Activated T-helper 2 cell treated with anti-CD3 and anti-CD28 coated beads, Interferon-gamma antibody, Interleukin-2, Interleukin-4, amounts not matched to agents 10 μg/mL and 5 μg/mL and 100 μg/mL, durations not matched to agents 14 hours and 24 hours and 36 hours (primary cell): ENCODE measurements at places on chromosomes 2 and 18.

DNA sequence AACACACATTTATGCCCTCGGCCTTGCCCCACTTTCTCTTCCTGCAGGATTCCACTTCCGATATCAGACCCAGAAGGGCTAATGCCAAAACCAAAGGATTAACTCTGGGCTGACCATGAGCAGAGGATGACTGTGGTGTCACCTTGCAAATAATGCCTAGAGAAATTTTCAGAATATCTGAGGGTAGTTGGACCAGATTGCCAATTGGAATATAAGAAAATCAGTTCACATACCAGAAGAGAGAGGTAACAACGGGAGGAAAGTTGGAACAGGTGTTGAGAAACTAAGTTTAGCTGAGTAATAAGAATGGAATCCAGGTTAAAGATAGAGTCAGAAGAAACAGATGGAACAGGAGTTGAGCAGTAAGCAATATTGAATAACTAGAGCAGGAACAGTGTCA is 232.7 kb upstream of the UBE2E3 start:
- no peaks in the 10 kb centered on the region for H3K4me1 ChIP-seq
- no peak overlapping the region for H3K4me3 ChIP-seq
- no peak for DNase-seq
- H3K27me3 ChIP-seq, result peaks cover 1% of the 10 kb centered on the region
- no peaks in the 10 kb centered on the region for H3K36me3 ChIP-seq

GRCh38 chr2:179460181-179460929 is 195.7 kb upstream of the SESTD1 start:
- DNase-seq, result no peak
- H3K4me3 ChIP-seq, result no peak overlapping the region
- no peaks in the 10 kb centered on the region for H3K27me3 ChIP-seq
- no peaks in the 10 kb centered on the region for H3K36me3 ChIP-seq
- H3K27ac ChIP-seq, result no peak overlapping the region

GRCh38 chr2:31404302-31404701 is 10.2 kb downstream of the XDH start:
- H3K27me3 ChIP-seq, result peaks cover 8% of the 10 kb centered on the region
- H3K4me1 ChIP-seq, result no peaks in the 10 kb centered on the region
- H3K36me3 ChIP-seq, result no peaks in the 10 kb centered on the region
- H3K4me3 ChIP-seq, result no peak overlapping the region
- H3K27ac ChIP-seq, result no peak overlapping the region
- DNase-seq, result no peak

DNA sequence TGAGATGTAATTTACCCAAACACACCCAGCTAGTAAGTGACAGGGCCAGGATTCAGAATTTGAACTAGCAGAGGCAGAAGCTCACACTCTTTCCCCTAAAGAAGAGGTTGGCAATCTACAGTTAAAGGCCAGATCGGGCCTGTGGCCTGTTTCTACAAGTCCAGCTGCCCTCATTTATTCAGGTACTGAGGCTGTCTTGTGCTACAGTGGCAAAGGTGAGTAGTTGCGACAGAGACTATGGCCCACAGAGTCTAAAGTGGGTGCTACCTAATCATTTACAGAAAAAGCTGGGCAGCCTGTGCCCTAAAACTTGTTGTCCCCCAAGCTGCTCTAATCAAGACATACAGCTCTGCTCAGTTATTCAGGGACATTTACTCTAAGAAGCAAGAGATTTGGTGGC is 86.8 kb downstream of the RTN4 start:
- H3K27ac ChIP-seq, result no peak overlapping the region
- no peak overlapping the region for H3K4me3 ChIP-seq
- H3K27me3 ChIP-seq, result no peaks in the 10 kb centered on the region
- no peak for DNase-seq

DNA sequence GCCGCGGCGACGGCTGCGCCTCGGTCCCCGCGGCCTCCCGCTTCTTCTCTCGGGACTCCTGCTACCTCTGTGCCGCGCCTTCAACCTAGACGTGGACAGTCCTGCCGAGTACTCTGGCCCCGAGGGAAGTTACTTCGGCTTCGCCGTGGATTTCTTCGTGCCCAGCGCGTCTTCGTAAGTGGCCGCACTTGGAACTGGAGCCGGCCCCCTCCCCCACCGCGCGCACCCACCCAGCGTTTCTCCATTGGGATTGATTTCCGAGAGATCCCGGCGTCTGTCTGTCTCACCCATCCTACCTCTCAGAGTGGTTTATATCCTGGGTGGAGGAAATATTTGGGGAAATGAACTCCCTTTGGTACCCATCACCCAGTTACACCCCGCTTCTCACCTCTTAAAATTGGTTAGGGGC is 498 bp downstream of the ITGAV start:
- H3K36me3 ChIP-seq, result peaks cover 4% of the 10 kb centered on the region
- H3K27me3 ChIP-seq, result peaks cover 8% of the 10 kb centered on the region
- peaks cover 33% of the 10 kb centered on the region for H3K4me1 ChIP-seq
- peak overlapping the region; percentile 86 for H3K27ac ChIP-seq

GRCh38 chr18:6746386-6746960 is 17.0 kb downstream of the ARHGAP28 start:
- no peaks in the 10 kb centered on the region for H3K27me3 ChIP-seq
- no peak overlapping the region for H3K27ac ChIP-seq
- no peak for DNase-seq
- H3K4me3 ChIP-seq, result no peak overlapping the region

GRCh38 chr2:118058951-118059350 is 29.3 kb upstream of the INSIG2 start:
- no peak for DNase-seq
- no peaks in the 10 kb centered on the region for H3K36me3 ChIP-seq
- no peak overlapping the region for H3K4me3 ChIP-seq
- peaks cover 34% of the 10 kb centered on the region for H3K27me3 ChIP-seq

GRCh38 chr2:47945046-47945781 is 38.9 kb upstream of the FBXO11 start:
- no peak overlapping the region for H3K27ac ChIP-seq
- no peak for DNase-seq
- no peaks in the 10 kb centered on the region for H3K4me1 ChIP-seq
- H3K27me3 ChIP-seq, result peaks cover 12% of the 10 kb centered on the region

- H3K4me3 ChIP-seq, result no peak overlapping the region
- H3K27ac ChIP-seq, result no peak overlapping the region
- no peak for DNase-seq
- H3K4me1 ChIP-seq, result no peaks in the 10 kb centered on the region
- H3K36me3 ChIP-seq, result no peaks in the 10 kb centered on the region
Measured at GRCh38 chr18:59610546-59611140, 86.6 kb downstream of the CCBE1 start.

GRCh38 chr18:43757273-43757672 is 480.0 kb upstream of the SYT4 start:
- no peak overlapping the region for H3K4me3 ChIP-seq
- H3K36me3 ChIP-seq, result no peaks in the 10 kb centered on the region
- H3K27me3 ChIP-seq, result no peaks in the 10 kb centered on the region
- DNase-seq, result no peak
- H3K4me1 ChIP-seq, result no peaks in the 10 kb centered on the region
- no peak overlapping the region for H3K27ac ChIP-seq

DNA sequence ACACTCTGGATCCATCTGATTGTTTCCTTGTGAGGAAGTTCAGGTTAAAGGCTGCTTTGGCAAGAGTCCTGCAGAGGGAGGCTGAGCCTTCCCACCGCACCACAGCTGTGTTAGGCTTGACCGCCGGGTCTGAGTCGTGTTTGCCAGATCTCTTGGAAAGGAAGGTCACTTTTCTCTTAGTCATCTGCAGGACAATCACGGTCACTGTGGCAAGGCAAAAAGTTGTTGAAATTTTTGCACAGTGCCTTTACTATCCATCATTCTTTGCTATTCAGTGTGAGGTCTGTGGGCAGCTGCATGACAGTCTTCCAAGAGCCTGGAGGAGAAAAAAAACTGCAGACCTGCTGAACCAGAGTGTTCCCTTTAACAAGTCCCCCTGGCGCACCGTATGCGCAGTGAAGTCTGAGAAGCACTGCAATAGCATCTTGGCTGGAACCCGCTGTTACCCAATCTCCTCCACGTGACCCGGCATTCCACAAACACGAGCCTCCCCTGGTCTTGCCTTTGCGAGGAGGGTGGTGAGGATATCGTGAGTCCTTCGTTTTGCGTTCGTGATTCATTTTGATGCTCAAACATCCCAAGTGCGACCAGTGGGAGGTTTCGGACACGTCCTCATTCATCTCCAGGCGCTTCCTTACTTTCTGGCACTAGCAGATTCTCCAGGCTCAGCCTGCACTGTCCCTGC is 23.0 kb downstream of the BIN1 start:
- H3K4me1 ChIP-seq, result peaks cover 50% of the 10 kb centered on the region
- peaks cover 3% of the 10 kb centered on the region for H3K27me3 ChIP-seq
- no peak overlapping the region for H3K27ac ChIP-seq

DNA sequence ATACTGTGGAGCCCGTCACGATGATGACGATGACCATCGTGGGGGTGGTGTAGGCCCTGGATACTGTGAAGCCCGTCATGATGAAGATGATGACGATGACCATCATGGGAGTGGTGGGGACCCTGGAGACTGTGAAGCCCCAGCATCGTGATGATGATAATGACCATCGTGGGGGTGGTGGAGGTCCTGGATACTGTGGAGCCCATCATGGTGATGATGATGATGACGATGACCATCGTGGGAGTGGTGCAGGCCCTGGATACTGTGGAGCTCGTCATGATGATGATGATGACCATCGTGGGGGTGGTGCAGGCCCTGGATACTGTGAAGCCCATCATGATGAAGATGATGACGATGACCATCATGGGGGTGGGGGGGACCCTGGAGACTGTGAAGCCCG is 81.0 kb upstream of the SALL3 start:
- DNase-seq, result no peak
- H3K4me1 ChIP-seq, result no peaks in the 10 kb centered on the region
- H3K27me3 ChIP-seq, result no peaks in the 10 kb centered on the region
- no peaks in the 10 kb centered on the region for H3K36me3 ChIP-seq
- no peak overlapping the region for H3K27ac ChIP-seq

GRCh38 chr2:75853436-75853835 is 142.7 kb upstream of the GCFC2 start:
- no peak overlapping the region for H3K27ac ChIP-seq
- no peaks in the 10 kb centered on the region for H3K36me3 ChIP-seq
- DNase-seq, result no peak
- no peaks in the 10 kb centered on the region for H3K4me1 ChIP-seq
- H3K27me3 ChIP-seq, result no peaks in the 10 kb centered on the region

- no peaks in the 10 kb centered on the region for H3K4me1 ChIP-seq
- no peak overlapping the region for H3K4me3 ChIP-seq
- H3K27ac ChIP-seq, result no peak overlapping the region
- DNase-seq, result no peak
- H3K36me3 ChIP-seq, result no peaks in the 10 kb centered on the region
Measured at GRCh38 chr2:160932960-160933359, 227.3 kb upstream of the TANK start.

- no peaks in the 10 kb centered on the region for H3K36me3 ChIP-seq
- H3K27ac ChIP-seq, result no peak overlapping the region
- no peak overlapping the region for H3K4me3 ChIP-seq
- H3K27me3 ChIP-seq, result no peaks in the 10 kb centered on the region
- DNase-seq, result no peak
Measured at GRCh38 chr2:222203041-222203440, 95.8 kb downstream of the PAX3 start.

GRCh38 chr2:180842461-180842860 is 137.9 kb upstream of the UBE2E3 start:
- no peak overlapping the region for H3K27ac ChIP-seq
- H3K4me3 ChIP-seq, result no peak overlapping the region
- no peak for DNase-seq
- H3K36me3 ChIP-seq, result no peaks in the 10 kb centered on the region
- no peaks in the 10 kb centered on the region for H3K27me3 ChIP-seq

GRCh38 chr2:237588044-237588696 is 2.4 kb downstream of the RAB17 start:
- no peak overlapping the region for H3K4me3 ChIP-seq
- peaks cover 5% of the 10 kb centered on the region for H3K4me1 ChIP-seq
- DNase-seq, result no peak

DNA sequence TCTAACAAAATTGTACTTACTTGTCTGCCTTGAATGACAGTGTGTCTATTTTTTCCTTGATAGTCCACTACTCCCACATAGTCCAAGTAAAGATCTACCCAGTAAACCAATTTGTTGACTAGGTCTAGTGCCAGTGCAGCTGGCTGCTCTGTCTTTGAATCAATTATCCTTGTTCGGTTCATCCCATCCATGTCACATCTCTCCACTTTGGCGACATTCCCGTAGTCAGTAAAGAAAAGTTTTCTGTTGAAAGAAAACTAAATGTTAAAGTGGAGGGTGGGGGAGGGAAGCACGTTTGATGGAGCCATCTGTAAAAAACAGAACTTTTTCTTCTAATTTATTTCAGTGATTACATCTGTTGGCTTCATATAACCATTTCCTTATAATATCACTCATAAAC is 1068.8 kb downstream of the LRP1B start:
- H3K4me3 ChIP-seq, result no peak overlapping the region
- no peaks in the 10 kb centered on the region for H3K36me3 ChIP-seq
- no peak overlapping the region for H3K27ac ChIP-seq

DNA sequence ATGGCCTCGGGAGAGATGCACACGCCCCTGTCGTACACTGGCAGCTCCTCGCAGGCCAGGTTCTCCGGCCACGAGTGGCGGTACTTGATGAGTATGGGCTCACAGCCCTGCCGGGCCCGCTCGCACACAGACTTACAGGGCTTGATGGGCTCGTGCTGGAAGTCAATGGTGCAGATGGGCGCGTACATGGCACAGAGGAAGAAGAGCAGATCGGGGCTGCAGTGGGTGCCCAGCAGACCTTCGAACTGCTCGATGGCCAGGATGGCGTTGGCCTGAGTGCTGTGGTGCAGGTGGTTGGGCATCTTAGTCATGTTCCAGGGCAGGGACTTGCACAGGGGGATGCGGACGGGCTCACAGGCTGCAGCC is 359 bp downstream of the FRZB start:
- H3K27ac ChIP-seq, result no peak overlapping the region
- no peak overlapping the region for H3K4me3 ChIP-seq
- peaks cover 16% of the 10 kb centered on the region for H3K4me1 ChIP-seq
- peaks cover 69% of the 10 kb centered on the region for H3K27me3 ChIP-seq
- H3K36me3 ChIP-seq, result no peaks in the 10 kb centered on the region

DNA sequence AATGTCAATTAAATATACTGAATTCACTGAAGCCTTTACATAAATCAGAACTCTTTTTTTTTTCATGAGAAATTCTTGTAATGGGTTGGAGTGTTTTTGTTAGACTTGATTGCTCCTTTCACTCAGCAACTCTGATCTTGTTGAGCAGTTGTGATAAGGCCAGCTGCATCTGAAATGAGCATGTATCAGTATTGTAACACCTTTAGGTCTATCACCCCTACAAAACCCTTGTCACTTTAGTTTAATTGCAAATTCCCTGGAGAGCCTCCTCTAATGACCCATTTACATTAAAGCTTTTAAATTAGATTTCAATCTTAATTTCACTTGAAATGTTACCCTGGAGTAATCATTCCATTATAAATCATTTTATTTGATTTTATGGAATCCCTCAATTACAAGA is 346.8 kb upstream of the TCF4 start:
- no peak for DNase-seq
- no peak overlapping the region for H3K4me3 ChIP-seq
- no peak overlapping the region for H3K27ac ChIP-seq
- H3K4me1 ChIP-seq, result no peaks in the 10 kb centered on the region
- no peaks in the 10 kb centered on the region for H3K36me3 ChIP-seq

GRCh38 chr18:1505856-1506255 is 601.2 kb downstream of the ADCYAP1 start:
- no peak overlapping the region for H3K4me3 ChIP-seq
- H3K4me1 ChIP-seq, result no peaks in the 10 kb centered on the region
- H3K36me3 ChIP-seq, result no peaks in the 10 kb centered on the region
- H3K27me3 ChIP-seq, result no peaks in the 10 kb centered on the region
- no peak overlapping the region for H3K27ac ChIP-seq
